ENCODE measurements at places on chromosomes 5 and 9.
A peak's percentile ranks its signal among the peaks of the same experiment; 100 is the strongest.

DNA sequence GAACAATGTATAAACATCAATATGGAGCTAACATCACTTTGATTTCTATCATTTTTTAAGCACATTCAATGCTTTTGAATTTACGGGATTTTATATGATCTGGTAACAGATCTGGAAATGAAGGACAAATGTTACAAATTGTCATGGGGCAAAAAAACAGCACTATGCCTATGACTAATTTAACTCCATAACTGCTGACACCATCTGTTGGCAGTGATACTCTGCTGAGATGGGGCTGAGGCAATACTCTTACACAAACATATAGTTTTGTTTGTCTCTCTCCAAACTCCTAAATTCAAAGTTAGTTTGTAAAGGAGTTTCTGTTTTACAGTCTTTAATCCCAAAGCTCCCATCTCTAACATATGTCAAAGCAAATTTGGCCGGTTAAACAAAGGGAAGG is 132.5 kb upstream of the FER start:
- DNase-seq = no peak

DNA sequence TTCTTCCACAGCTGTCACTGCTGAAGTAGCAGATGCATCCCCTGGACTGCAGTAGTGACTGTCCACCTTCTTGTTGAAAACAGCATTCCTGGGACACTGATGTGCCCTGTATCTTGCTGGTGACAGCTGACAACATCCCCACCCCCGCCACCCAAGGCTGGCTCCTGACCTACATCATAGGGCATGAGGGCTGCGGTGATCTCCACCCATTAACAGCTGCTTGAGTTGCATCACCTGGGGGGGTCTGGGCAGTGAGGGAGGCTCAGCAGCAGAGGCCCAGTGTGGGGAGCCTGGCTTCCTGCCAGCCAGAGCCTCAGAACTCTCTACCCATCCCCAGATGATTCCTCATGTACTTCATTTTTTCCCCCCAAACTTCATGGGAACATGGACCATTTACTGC is 4.1 kb downstream of the PRUNE2 start:
- DNase-seq = no peak

DNA sequence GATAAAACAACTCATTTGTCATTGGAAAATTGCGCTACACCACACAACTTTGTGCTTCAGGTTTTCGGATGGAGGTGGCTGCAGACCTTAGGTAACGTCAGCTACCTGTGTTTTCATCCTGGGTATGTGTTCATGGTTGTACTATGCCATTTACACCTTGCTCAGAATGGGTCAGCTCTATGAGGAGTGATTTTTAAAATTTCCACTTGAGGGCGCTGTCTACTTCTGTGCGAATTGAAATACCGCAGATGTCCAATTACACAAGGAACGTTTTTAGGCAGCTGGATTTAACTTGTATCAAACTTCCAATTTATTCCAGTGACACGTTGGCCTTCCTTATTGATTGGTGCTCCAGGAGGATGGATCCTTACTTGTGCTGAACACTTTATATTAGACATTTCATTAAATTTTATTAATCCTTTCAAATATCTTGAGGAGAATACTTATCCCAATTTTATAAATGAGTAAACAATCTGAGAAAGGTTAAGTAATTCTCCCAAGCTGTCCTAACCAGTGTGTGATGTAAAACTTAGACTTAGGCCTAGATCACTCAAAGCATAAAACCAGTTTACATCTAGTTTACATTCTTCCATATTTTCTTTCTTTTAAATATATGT is 23.4 kb downstream of the DMRTA1 start:
- DNase-seq = peak; percentile 55

GRCh38 chr9:136160381-136160841 is 41.7 kb upstream of the TMEM250 start:
- DNase-seq = no peak

DNA sequence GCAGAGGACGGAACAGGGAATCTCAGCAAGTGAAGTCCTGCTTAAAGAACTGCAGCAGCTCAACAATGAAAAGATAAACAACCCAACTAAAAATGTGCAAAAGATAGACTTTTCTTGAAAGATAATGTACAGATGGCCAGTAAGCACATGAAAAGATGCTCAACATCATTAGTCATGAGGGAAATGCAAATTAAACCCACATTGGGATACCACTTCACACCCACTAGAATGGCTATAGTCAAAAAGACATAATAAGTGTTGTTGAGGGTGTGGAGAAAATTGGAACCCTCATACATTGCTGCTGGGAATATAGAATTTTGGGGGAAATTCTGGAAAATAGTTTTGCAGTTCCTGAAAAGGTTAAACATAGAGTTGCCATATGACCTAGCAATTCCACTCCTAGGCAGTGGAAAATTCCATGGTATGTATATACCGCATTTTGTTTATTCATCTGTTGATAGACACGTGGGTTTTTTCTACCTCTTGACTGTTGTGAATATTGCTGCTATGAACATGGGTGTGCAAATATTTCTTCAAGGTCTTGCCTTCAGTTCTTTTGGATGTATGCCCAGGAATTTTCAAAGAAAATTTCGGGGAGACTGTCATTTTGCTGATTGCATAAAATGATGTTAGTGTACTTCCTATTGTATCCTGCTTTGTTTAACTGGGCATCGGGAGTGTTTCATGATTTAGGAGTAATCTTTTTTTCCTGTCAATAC is 7.2 kb downstream of the CNOT8 start:
- DNase-seq = no peak

GRCh38 chr9:134379831-134380365 is 53.6 kb downstream of the RXRA start:
- DNase-seq = no peak

GRCh38 chr5:65858316-65858715 is 68.1 kb upstream of the ERBIN start:
- no peak for DNase-seq

DNA sequence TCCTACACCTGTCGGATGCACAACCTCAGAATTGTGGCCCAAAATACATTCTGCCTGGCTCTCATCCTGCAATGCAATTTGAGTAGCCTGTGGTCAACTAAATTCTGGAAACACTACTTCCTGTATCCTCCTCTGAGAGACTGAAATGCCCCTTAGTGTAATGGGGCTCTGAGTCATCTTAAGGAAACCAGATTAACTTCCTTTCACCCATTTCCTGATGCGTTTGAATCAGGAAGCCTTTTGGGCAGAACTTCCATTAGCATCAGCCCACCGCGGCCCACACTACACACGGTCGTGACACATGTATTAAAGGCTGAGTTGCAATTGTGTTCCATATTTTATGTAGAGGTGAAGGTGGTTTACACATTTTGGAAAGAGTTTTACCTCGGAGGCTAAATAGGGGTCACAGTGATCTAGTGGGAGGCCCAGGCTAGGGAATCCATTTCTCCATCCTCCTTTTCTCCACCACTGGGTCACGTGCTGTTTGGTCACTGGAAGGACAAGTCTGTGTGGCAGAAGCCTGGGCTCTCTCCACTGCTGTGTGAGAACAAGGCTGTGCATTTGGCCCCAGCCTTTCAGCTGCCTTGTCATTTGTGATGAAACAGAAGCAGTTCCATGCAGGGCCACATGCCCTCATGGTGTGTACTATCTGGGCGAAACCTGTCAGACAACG is 55.9 kb downstream of the DAP start:
- DNase-seq = peak; percentile 82

DNA sequence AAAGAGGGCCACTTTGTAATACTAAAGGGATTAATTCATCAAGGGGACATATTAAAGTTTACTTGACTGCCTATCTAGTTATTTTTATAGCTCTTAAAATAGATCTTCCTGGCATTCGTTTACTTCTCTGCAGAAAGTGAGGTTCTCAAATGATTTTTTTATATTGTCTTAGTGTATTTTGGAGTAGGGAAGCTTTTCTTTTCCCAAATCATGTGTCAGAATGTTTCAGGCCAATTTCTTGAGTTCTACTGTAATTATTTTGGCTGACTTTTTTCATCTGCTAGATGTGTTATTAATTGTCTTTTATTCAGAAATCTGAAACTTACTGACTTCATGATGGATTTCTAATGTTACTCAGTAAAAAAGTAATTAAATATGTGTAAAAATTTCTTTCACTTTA is 60.2 kb upstream of the FBXL7 start:
- no peak for DNase-seq
